Activated CD4-positive, alpha-beta T cell treated with anti-CD3 and anti-CD28 coated beads for 36 hours (primary cell): ENCODE measurements at places on chromosomes 13 and 19. TPM values are rescaled to one million over a fixed set of nuclear protein-coding genes. Genes with fewer than 3 reads are reported as not detected.

Gene PINLYP
- 3.5 TPM for total RNA-seq

Gene ZGLP1
- total RNA-seq: 3.3 TPM

Gene KLHL1
- total RNA-seq: not detected

Gene ZNF221
- total RNA-seq: 1.9 TPM

Gene HCST
- total RNA-seq: 32.7 TPM

Gene CCNA1
- total RNA-seq: 0.21 TPM

Gene SRRM5
- total RNA-seq: 0.74 TPM

Gene NLRP4
- not detected for total RNA-seq

Gene TICAM1
- total RNA-seq: 23.4 TPM

Gene R3HDM4
- total RNA-seq: 73.7 TPM

Gene CPAMD8
- total RNA-seq: 0.11 TPM

Gene FFAR2
- total RNA-seq: not detected

Gene FBXW9
- 8.8 TPM for total RNA-seq

Gene ZNF575
- 4.3 TPM for total RNA-seq

Gene DZIP1
- 0.39 TPM for total RNA-seq

Gene CYP4F8
- total RNA-seq: not detected

Gene HSPBP1
- total RNA-seq: 41.1 TPM

Gene NLRP7
- total RNA-seq: not detected

Gene STRN4
- total RNA-seq: 56.4 TPM

Gene PSG3
- total RNA-seq: not detected

Gene LENG9
- total RNA-seq: 5.0 TPM

Gene KLC3
- total RNA-seq: 0.11 TPM

Gene ZNF540
- 1.1 TPM for total RNA-seq

Gene ERICH6B
- total RNA-seq: not detected

Gene PSG11
- total RNA-seq: not detected

Gene APOE
- 0.55 TPM for total RNA-seq

Gene CAPS
- total RNA-seq: 2.7 TPM

Gene KIR2DL3
- total RNA-seq: not detected

Gene CBY2
- total RNA-seq: not detected

Gene TJP3
- 1.0 TPM for total RNA-seq

Gene LILRB1
- not detected for total RNA-seq

Gene SPTBN4
- 2.4 TPM for total RNA-seq

Gene TEX29
- total RNA-seq: 0.30 TPM

Gene TEX26
- total RNA-seq: not detected
